ENCODE measurements at places on chromosomes 16 and 17.

DNA sequence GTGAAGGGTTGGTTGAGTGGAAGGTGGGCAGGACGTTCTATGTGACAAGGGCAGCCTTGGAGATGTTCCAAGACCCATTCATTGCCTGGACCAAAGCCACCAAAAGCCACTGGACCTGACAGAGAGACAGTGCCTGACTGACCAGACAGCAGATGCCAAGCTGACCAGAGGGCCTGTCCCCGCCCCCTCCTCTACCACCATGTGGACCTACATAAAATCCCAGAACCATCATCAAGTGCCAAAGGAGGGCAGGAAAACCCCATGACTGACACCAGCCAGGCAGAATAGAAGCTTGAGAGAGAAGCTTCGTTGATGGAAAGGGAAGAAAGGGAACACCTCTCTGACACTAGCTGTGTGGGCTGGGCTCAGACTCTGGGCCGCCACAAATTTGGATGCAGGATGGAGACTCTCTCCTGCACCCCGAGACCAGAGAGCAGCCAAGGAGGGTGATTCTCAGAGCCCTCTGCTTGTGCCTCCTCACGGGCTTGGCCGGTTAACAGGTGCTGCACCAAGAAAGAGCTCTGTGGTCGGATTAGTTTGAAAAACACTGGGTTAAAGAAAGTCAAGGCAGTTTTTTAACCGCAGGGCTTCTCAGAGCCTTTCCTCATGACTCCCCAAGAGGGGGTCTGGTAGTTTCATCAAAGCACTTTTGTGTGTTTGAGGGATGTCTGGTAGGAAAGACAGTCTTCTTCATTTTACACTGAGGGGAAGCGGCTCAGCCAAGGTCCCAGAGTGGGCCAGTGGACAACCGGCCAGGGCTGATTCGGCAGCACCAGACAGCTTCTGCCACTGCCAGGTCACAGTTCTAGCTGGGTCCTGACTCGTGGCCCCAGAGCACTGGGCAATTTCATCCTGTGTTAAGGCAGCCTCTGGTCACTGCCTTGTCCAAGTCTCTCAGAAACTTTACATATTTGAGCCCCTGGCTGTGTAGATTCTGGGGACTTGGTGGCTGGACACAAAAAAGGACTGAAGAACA lies 1.7 kb downstream of the TNFRSF13B start:
- DNase-seq = no peak

GRCh38 chr17:44132275-44132821 lies 8.9 kb upstream of the HDAC5 start:
- no peak for DNase-seq

DNA sequence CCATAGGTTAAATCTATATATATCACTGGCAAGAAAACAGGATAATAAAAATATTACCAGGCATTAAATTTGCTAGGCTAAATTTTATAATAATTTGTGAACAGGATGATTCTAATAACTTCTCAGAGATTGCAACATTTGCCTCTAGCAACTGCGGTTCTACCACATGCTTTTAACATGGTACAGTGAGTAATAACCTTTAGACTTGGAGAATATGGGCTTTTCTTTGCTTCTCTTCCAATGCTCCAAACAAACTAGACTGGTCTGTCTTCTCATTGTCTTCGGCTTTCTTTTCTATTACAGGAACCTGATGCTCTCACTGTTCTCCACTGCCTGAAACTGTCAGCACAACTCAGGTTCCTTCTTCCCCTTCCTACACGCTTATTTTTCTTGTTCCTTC lies 80.6 kb downstream of the CA4 start:
- no peak for DNase-seq

- no peak for DNase-seq
Observed at GRCh38 chr17:63151941-63152523, 186.0 kb downstream of the TANC2 start.

- DNase-seq = no peak
Observed at GRCh38 chr17:3271072-3271848, 26.9 kb downstream of the OR3A1 start.

DNA sequence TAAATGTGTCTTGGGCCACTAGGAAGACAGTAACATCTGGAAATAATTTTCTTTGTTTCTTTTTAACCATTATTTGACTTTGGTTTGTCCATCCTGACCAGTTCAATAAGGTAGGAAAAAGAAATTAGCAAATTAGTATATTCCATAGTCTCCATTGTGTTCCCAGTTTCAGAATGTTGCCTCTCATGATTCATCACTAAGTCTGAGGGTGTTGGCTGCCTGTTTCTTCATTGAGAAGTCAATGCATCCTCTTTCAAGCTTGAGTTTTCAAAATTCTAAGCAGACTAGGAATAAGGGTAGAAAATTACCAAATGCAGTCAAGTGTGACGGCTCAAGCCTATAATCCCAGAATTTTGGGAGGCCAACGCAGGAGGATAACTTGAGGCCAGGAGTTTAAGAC lies 41.9 kb downstream of the ZFHX3 start:
- no peak for DNase-seq

GRCh38 chr17:48749621-48750553 lies 21.3 kb upstream of the HOXB13 start:
- no peak for DNase-seq

GRCh38 chr17:5793157-5793556 lies 208.8 kb upstream of the NLRP1 start:
- DNase-seq = no peak

DNA sequence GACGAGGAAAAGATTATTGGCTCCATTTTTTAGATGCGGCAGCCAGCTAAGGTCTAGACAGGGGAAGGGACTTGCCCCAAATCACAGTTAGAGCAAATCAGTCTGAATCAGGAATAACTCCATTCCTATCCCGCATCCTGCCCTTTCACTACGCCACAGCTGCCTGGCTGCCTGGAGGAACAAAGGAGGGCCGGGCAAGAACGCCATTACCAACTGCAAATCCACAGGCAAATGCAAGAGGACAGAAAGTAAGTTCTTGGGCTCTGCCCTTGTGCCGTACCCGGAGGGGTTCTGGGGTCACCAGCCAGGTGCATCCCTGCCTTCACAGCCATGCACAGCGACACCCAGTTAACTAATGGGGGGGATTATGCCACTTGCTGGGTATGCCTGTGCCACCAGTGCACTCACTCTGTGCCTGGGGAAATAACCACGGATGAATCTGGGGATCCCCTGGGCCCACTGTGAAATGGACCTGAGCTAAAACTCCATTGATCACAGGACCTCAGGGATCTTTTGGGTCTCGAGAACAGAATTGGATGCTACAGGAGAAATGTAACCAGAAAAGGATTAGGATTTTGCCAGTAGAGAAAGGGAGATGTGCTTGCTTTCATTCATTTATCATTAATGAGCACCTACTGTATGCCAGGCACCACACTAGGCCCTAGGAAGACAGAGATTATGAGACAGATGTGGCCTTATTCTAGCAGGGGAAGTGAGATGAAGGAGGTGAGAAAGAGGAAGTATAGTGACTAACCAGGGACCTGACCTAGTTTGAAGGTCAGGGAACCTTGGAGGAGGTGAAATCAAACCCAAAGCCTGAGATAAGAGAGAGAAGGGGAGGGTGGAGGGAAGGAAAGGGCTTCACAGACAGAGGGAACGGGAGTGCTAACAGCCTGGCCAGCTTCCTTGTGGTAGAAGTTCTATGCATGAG lies 17.7 kb downstream of the BCL7C start:
- DNase-seq = no peak

Measured in HCT116 (cell line).